ENCODE measurements at places on chromosomes 2 and 18.
A peak's percentile ranks its signal among the peaks of the same experiment; 100 is the strongest.

DNA sequence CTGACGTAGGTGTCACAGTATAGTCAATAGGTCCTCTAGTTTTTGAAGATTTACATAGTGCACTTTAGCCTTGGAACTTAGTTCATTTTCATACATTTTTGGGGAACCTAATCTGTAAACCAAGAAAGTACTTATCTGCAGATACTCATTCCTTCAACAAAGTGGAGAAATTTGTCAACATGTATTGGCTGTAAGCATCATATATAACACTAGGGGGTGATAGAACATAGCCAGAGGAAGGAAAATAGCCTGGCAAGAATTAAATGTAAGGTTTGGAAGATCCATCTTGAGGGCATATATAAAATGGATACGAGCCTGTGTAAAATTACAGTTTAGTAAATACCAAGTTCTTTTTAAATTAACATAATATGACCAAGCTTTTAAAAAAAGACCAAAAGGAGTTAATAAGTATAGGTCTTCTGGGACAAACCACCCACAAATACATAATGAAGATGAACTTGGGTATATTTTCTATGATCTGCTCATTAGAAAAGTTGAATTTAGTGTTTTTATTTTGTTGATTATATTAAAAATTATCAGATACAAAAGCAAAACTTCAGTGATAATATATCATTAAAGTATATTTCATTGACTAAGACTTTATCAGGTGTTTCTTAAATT, 18.2 kb downstream of the RPL37A start:
- DNase-seq, result no peak

DNA sequence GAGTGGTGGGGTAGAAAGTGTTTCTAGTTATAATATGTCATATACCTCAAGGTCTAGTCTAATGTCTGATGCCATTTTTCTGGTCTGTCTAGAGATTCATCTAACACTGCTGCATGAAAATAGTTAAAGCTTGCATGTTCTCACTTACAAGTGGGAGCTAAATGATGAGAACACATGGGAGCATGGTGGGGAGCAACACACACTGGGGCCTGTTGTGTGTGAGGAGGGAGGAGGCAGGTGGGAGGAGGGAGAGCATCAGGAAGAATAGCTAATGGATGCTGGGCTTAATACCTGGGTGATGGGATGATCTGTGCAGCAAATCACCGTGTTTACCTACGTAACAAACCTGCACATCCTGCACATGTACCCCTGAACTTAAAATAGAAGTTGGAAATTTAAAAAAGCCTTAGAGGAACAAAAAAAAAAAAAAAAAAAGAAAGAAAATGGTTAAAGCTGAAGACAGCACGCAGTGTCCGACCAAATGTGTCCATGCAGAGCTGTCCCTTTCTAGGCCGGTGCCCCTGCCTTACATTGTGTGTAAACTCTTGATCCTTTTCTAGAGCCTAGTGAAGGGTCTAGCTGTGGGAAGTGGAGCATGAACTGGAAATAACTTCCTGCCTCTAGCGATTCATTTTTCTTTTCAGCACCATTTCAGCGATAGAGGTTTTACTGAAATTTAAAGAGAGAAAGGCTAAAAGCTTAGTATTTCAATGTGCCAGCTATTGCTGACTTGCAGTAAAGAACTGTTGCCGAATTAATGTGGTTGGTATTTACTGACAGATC, 94.0 kb downstream of the FMNL2 start:
- no peak for DNase-seq

- peak; percentile 45 for DNase-seq
Observed at GRCh38 chr2:165793161-165793778, 777 bp downstream of the GALNT3 start.

- DNase-seq, result peak; percentile 95
Observed at GRCh38 chr18:59899298-59900221, at the start of gene PMAIP1. Gene PMAIP1 (plus strand): TSS chr18:59899996. CDS start chr18:59900178, 182 bp downstream.

- no peak for DNase-seq
Observed at GRCh38 chr2:155203178-155203577, 504.7 kb downstream of the KCNJ3 start.

GRCh38 chr2:111054791-111055691, 65.7 kb upstream of the BCL2L11 start:
- DNase-seq, result no peak

GRCh38 chr2:228847684-228848083, 423.4 kb downstream of the PID1 start:
- DNase-seq, result no peak

GRCh38 chr2:22055784-22056620, 932.2 kb downstream of the TDRD15 start:
- no peak for DNase-seq

GRCh38 chr18:26267357-26267930, 41.2 kb downstream of the TAF4B start:
- no peak for DNase-seq

GRCh38 chr2:118431997-118432396, 343.7 kb downstream of the INSIG2 start:
- DNase-seq, result no peak

DNA sequence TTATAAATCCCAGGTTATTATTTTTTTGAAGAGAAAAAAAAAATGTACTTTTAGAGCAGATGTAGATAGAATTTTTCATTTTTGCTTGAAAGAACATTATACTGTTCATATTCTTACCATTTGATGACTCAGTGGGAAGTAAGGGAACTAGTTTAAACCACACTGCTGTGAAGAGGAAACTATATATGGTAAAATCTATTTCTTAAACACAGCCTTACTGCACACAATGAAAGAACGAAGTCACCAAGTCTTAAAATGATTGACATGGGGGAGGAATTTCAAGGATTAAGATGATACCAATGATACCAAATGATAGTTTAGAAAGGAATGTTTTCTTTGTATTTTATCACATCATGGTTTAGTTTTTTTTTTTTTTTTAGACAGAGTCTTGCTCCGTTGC, 5.0 kb downstream of the ACTR2 start:
- no peak for DNase-seq

DNA sequence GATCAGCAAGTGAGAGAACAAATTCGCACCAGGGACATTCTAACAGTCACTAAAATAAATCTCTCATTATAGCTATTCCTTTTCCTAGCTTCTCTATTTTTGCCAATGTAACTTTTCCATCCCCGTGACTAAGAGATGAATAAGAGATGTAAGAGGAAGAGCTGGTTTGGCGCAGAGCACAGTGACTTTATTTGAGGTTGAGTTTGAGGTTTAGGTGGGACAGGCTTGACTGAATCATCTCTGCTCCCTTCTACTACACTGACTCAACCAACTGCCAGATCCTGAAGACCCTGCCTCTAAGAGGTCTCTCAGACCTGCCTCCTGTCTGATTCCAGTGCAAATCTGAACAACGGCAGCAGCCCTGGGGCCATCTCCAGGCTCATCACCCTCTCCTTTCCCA, 28.0 kb downstream of the RFX8 start:
- DNase-seq, result no peak

- DNase-seq, result no peak
Observed at GRCh38 chr2:221787561-221787960, 215.5 kb upstream of the EPHA4 start.

GRCh38 chr18:35494251-35495220, 3.2 kb downstream of the INO80C start:
- no peak for DNase-seq

DNA sequence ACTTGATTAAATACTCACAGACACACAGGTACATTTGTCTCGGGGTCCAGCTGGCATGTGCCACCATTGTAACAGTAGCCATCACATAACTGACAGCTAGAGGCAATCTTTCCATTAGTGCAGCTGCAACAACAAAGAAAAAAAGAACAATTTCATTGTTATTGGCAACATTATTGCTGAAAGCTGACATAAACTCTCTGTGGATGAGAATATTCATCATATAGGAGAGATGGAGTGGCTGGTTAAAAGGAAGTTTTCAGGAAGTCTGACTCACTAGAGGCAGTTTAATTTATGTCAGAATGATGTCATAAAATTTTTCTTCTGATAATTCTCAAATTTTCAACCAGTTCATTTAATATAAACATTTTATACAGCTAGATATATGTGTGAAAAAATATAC, 1490.0 kb upstream of the NXPH2 start:
- no peak for DNase-seq

GRCh38 chr2:238709325-238710025, 138.4 kb upstream of the TWIST2 start:
- peak; percentile 51 for DNase-seq

DNA sequence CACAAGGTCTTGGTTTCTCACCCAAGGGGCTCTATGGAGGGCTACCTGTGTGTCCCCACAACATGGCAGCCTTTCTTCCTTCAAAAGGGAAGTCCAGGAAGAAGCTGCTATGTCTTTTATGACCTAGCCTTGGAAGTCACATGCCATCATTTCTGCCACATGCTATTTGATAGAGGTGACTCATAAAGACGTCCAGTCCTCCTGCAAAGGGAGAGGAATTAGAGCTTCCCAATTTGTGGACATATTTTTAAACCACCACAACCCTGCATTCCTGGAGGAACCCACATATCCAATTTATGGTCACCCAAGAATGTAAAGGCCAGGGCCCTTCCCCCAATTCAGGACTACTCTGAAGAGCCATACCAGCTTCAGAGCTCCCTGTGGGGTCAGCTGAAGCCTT, 246.2 kb downstream of the CYP26B1 start:
- no peak for DNase-seq

Measured in right forelimb (tissue), 1 donor.